ENCODE measurements at places on chromosomes 7 and 10.

- no peak for DNase-seq
Measured at GRCh38 chr10:95813054-95813685, 57.2 kb downstream of the ENTPD1 start.

GRCh38 chr7:97013134-97013844 is 7.9 kb downstream of the DLX6 start:
- DNase-seq: no peak

DNA sequence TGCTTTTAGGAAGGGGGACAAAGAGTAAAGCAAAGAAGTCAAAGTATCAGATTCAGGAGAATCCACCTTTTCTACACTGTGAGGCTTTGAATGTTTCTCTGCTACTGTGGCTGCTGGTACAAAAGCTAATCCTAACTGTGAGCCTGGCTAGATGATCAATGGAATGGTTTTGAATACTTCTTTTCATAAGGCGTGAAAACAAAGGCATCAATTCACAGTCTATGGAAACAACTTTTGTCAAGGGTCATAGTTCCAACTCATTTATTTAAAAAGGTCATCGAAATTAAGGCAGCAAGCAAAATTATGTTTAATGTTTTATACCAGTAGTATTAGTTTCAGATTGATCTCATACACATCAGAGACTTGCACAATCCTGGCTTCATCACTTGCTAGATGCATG is 118.1 kb downstream of the CTTNBP2 start:
- DNase-seq: no peak

- no peak for DNase-seq
Measured at GRCh38 chr7:23332193-23332592, 33.1 kb downstream of the MALSU1 start.

- no peak for DNase-seq
Measured at GRCh38 chr7:972676-973309, 2.6 kb downstream of the COX19 start.

GRCh38 chr7:92872701-92873100 is 36.3 kb upstream of the CDK6 start:
- DNase-seq: no peak

GRCh38 chr10:60883187-60883586 is 60.8 kb downstream of the RHOBTB1 start:
- DNase-seq: no peak

GRCh38 chr10:3464760-3465405 is 292.3 kb upstream of the PITRM1 start:
- DNase-seq: no peak

GRCh38 chr10:122197611-122198222 is 73.4 kb upstream of the BTBD16 start:
- no peak for DNase-seq

All from NCI-H526 (cell line).